ENCODE measurements at places on chromosomes 5 and 9. TPM values are rescaled to one million over a fixed set of nuclear protein-coding genes. Genes with fewer than 3 reads are reported as not detected.

Gene LPAR1
- total RNA-seq: 11.5 TPM

Gene PCDHA6
- total RNA-seq: not detected

DNA sequence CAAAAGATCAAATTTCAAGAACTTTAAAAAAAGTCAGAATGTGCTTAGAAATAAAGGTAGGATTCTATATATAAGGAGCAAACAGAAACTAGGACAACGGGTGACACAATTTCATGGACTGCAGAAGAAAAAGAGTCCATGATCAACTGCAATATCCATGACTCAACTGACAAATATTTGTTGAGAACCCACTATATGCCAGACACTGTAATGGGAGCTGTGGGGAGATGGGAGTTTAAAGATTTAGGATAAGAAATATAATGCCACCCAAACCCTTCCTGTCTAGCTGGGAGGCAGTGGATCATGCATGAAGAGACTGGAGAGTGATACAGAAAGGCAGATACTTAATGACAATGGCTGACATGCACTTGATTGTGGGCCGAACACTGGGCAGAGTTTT is 27.6 kb upstream of the CCDC112 start:
- no peak for DNase-seq

- DNase-seq: no peak
Observed at GRCh38 chr5:76389513-76390154, 13.5 kb upstream of the IQGAP2 start.

- DNase-seq: peak; percentile 52
Observed at GRCh38 chr9:34985311-34985899, 4.1 kb upstream of the DNAJB5 start.

DNA sequence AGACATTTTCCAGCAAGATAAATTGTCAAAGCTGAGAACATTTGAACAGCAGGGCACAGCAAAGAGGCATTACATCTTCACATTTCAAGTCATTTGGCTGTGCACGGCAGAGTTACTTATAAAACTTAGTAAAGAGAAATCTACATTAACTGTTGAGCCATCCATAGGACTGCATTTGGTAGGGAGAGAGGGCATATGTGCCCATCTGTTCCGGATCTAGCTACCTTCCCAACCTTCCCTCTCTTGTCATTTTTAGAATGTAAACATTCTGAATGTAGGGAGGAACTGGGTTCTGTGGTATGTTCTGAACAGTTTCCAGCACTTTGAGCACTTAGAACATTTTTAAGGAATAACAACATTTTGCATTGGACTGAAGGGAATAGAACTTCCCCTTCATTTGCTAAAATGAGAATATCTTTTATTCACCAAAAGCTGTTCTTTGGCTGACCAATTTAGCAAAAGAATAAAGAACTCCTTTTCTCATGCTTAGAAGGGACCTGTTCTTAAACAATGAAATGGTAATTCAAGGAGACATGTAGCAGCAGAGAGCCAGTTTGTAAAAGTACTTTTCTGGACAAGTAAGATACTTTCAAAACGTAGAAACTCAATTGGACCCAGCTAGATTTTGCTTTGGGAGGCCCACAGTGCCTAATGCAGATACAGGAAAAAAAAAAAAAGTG is 104.4 kb downstream of the CETN3 start:
- no peak for DNase-seq

DNA sequence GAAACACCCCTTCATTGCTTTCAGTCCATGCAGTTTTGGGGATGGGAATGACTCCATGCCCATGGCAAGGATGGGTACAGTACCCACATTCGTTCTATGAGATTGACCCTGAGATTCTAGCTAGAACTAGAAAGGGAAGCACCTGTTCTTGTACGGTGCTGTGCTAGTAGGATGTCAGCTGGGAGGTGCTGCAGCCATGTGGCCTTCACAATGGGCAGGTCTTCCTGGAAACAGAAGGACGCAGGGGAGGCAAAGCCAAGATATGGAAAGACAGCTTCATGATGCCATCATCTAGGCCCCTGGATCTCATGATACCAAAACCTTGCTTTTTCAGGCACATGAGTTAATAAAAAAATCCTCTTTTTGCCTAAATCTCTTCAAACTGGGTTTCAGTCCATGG is 10.5 kb upstream of the FGF1 start:
- DNase-seq: no peak

DNA sequence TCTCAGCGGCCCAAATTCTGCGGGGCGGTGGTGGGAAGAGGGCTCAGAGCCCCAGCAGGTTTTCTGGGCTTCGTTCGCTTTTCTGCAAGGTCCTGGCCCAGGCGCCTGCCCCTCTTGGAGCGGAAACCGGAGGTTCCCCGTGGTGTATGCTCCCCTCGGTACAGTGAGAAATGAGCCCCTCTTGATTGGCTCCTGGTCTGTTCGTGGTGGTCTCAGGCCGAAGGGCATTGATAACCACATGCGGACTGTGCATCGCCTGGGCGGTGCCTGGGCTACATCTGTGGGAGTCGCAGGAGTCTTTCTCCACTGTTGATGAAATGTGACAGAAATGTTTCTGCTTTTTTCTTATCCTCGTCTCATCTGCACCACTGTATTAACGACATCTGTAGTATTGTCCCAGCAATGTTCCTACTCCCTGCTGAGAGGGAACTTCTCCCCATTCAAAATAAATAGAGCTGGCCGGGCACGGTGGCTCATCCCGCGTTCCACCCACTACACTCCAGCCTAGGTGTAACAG is 682 bp downstream of the MAN1B1 start:
- no peak for DNase-seq

GRCh38 chr5:139670369-139671095 is 22.4 kb downstream of the CXXC5 start:
- no peak for DNase-seq

Gene NR4A3
- total RNA-seq: 0.06 TPM

- no peak for DNase-seq
Observed at GRCh38 chr5:74122979-74123590, 497.1 kb downstream of the ARHGEF28 start.

Gene NTNG2
- 0.95 TPM for total RNA-seq

GRCh38 chr5:9212605-9213004 is 333.3 kb downstream of the SEMA5A start:
- no peak for DNase-seq

DNA sequence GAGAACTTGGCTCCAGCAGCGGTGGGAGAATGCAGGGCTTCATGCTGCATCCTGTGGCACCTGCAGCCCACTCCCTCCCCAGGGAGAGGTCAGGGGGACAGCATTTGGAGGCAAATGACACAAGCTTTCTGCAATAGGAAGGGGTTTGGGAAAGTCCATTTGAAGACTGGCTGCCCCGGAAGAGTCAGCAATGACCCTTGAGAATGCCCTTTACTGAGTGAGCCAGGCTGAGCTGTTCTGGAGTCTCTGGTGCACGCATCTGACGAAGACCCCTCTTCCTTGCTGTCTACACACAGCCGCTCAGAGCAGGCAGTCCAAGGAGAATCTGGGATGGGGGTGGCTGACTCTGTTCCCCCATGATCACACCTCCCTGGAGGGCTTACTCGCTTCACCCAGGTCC is 5.5 kb upstream of the NXNL2 start:
- DNase-seq: no peak

Gene EXOSC3
- total RNA-seq: 117 TPM

Gene CKMT2
- total RNA-seq: not detected

- DNase-seq: no peak
Observed at GRCh38 chr9:99071313-99072039, 33.4 kb upstream of the TGFBR1 start.

Gene NR3C1
- total RNA-seq: 55.5 TPM

DNA sequence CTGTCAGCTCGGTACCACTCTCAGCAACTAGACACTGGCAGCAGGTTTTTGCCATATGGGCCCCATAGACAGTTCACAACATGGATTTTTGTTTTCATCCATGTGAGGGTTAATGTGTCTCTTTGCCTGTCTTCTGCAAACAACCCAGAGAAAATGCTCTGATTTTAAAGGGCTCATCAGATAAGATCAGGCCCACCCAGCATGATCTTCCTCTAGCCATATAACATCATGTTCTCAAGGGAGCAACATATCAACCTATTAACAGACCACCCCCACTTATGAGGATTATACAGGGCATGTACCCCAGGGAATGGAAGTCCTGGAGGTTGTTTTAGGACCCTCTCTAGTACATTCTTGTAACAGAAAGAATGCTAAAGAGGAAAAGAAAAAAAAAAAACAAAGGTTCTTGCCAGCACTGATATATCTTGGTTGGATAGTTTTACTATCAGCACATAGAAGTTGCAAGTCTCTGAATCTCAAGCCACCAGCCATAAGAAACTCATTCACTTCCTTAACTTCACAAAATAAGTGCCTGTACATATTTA is 1015.1 kb downstream of the TLE4 start:
- no peak for DNase-seq

DNA sequence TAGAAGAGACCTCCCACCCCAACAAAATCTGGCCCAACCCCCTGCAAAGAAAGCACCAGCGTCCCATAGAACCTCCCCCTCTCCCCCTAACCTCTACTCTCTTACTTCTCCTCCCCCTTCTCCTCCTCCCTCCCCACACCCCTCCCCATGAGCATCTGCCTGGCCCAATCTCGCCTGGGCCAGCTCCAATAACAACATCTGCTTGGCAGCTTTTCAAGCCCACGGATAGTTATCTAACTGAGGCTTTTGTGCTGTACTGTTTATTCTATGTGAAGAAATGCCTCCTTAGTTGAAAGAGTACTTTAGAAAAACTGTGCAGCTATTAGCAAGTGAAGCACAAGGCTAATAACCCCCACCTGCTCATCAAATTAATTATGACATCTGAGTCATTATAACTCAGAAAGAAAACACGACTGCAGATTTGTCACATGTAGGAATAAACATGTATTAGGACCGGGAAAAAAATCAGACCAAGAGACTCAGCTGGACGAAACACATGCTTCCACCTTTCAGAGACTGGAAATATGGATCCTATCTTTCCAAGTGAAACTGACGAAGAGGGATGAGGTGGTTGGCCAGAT is 42.8 kb downstream of the NFIB start:
- peak; percentile 45 for DNase-seq

Gene PCDHGA10
- 1.9 TPM for total RNA-seq

DNA sequence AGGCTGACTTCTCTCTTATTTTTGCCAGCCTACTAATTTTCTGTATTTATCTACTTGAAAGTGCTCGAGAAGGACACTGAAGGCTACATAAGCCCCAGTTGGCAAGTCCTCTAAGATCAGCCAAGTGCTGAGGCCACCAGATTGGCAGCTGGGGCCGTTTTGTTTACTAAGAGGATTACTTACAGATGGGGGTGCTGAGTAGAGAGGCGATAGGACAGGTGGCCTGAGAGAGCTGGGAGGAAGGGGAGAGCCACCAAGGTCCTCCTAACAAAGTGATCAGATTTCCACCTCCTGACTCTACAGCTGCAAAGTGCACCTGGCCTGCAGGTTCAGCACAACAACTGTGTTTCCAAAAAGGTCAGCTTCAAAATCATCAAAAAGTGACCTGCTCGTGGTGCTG is 32.9 kb downstream of the FRMD3 start:
- DNase-seq: no peak

GRCh38 chr5:55437452-55437851 is 97.3 kb downstream of the PLPP1 start:
- no peak for DNase-seq

DNA sequence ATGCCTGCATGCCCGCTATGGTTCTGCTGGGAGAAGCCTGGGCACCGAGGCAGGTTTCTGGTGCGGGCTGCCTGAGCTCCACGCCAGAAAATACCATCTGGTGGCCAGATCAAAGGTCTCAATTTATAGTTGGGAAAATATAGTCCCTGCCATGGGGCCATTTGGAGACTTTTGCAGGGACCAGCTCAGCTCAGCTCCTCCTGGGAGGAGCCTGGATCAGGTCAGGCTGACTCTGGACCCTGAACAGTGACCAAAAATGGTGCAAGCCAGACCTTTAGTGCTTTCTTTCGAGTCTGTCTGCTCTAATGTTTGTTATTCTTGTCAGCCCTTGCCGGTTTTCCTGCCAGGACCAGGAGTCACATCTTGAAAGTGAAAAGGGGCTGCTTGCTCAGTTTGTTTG is 31.8 kb downstream of the HMCN2 start:
- DNase-seq: no peak

- no peak for DNase-seq
Observed at GRCh38 chr5:148238418-148238794, at the start of gene MARCOL. Gene MARCOL (plus strand): TSS chr5:148238525. CDS start chr5:148238598, 73 bp downstream.

- no peak for DNase-seq
Observed at GRCh38 chr9:28059192-28059591, 485.9 kb upstream of the C9orf72 start.

Gene EPB41L4B
- 1.4 TPM for total RNA-seq

Gene PCDHGA11
- 0.66 TPM for total RNA-seq

Gene BNIP1
- 39.2 TPM for total RNA-seq

GRCh38 chr5:142357469-142358090 is 32.8 kb upstream of the SPRY4 start:
- DNase-seq: no peak

Gene GRM6
- not detected for total RNA-seq

Gene UNC5A
- 1.6 TPM for total RNA-seq

DNA sequence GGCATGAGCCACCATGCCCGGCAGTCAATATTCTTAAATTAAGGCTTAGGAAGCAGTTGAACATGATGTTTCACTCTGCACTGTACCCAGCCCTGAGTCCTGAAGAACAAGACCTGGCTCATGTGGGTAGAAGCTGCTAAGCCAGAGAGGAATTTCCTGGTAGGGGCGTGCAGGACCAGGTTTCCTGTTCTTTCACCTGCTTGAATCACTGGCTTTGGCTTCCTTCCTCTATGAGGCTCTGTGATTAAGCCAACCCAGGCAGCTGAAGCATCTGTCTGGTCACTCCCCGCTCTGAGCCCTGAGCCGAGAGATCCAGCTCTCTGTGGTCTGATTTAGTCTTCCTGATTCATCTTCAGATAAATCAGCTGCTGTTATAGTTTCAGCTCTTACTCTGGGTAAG is 29.1 kb downstream of the CFAP77 start:
- DNase-seq: no peak

Gene ELOVL7
- 10.4 TPM for total RNA-seq

- no peak for DNase-seq
Observed at GRCh38 chr5:121797681-121798518, 53.8 kb upstream of the FTMT start.

DNA sequence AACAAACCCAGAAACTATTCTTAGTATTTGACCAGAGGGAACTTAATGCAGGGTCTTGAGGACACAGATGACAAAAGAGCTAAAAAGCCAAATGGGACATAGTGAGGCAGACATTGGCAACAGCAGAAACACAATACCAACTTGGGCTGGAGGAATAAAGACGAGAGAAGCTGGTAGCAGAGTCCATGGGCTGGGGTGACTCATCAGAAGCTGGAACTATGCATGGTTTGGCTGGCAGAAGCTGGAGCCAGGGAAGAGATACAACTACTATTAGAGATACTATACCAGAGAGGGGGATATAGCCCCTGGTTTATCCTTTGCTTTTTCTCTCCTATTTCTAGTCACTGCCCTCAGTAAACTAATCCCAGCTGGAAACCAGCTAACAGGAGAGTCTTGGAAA is 29.2 kb upstream of the DPYSL3 start:
- DNase-seq: peak; percentile 44

DNA sequence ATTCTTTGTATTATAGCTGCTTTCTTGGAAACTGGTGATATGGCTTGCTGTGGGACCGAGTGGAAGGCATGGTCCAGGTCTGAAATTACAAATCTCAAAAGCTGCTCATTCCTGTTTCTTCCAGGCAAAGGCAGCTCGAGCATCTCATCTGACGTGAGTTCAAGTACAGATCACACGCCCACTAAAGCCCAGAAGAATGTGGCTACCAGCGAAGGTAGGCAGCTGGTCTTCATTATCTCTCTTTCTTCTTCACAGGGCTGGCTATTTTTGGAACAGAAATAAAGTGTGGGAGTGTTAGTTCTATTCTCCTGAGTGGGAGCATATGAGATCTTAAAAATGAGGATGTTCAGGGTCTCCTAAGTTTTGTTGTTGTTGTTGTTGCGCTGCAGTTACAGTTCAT is 115.9 kb downstream of the FBXL7 start:
- no peak for DNase-seq

Gene FOXD4L6
- not detected for total RNA-seq

Measured in H4 (cell line).